ENCODE measurements at places on chromosomes 13 and 19.
A peak's percentile ranks its signal among the peaks of the same experiment; 100 is the strongest.

- no peak for DNase-seq
These were observed 8.3 kb downstream of the TRPM4 start for GRCh38 chr19:49165865-49166301.

DNA sequence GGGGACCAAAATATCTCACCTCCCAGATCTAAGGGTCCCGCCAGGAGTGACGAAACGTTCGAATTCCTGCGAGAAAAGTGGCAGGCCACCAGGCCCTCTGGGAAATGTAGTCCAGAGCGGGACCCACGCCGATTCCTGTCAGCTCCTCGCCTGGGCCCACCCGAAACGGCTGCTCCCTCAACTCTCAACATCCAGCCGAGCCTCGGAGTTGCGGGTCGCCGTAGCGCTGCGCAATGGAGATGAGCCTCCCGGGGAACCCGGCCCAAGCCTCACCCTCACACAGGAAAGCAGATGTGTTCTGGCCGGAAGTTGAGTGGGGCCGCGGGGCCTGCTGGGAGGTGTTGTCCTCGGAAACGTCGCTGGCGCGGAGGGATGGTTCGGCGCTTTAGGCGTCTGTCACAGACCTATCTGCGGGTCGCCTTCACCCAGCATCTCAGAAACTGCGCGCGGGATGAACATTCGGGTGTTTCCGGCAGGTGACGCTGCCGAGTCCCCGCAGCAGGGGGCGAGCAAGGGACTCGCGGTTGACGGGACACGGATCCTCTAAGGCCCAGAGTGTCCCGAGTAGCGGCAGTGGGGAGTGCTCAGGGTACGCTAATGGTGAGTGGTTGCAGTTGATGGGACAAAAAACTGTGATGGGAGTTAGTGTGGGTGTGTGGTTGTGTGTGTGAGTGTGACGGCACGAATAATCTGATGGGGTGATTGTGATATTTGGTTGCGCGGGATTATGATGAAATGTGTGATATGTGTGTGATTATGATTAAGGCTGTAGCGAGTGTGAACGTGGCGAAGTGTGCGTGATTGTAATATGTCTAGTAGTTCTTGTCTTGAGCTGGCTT, at the start of the genes ZNF568 and ZNF829:
ZNF568 (plus strand) TSS at position 341 of the 839 bp plus-strand sequence. CDS start 6,439 bp downstream, outside the sequence.
ZNF829 (minus strand) TSS at position 300 of the 839 bp plus-strand sequence. CDS start 1,124 bp downstream, outside the sequence.
- peak; percentile 81 for DNase-seq

DNA sequence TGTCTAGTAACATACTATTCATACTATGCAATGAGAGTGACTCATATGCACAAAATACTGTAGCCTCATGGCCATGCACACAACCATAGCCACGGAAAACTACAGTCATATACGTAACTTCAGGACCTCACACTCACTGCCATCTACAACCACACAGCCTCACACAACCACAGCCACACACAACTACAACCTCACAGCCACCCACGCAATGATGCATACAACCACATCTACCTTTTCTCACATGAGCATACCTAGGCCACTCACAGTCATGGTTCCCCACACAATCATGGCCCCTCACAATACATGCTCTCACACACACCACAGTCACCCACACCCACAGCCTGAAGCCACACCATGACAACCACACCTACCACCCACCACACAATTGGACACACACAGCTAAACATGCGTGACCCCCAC, 8.7 kb upstream of the TNFSF14 start:
- DNase-seq = no peak

DNA sequence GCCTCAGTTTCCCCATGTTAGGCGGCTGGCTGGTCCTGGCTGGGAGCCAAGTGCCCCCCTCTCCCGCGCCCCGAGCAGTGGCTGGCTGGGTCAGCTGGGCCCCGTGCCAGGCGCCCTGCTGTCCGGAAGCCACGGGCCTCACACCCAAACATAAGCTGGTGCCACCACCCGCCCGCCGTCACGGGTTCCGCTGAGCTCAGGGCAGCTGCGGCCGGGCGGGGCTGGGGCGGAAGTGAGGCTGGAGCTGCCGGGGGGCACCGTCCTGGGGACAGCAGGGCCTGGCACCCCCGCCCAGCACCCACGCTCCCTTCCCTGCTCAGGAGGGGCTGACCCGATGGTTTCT, 19.3 kb downstream of the HCN2 start:
- DNase-seq = no peak

- DNase-seq = no peak
These were observed 97.2 kb upstream of the ZNF536 start for GRCh38 chr19:30274987-30275386.

- DNase-seq = no peak
These were observed 5.0 kb downstream of the ZSCAN5A start for GRCh38 chr19:56309511-56310185.

DNA sequence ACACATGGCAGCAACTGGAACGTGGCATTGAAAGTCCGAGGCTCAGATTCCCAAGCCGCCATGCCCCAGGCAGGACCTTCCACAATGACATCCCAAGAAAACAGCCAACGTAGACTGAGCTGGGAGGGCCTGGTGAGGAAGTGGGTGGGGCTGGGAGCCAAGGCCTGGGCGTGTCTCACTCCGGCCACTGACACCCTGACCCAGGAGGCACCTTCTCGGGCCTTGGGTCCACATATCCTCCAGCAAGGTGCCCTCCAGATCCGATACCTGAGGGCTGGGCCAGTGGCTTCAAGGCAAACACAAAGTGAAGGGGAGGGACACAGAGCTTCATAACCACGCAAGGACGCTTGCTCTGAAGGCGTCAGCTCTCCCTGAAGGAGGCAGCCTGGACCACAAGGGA, 43.0 kb downstream of the RAB20 start:
- no peak for DNase-seq

GRCh38 chr19:56109226-56109625, 11.9 kb downstream of the ZNF787 start:
- DNase-seq = no peak

DNA sequence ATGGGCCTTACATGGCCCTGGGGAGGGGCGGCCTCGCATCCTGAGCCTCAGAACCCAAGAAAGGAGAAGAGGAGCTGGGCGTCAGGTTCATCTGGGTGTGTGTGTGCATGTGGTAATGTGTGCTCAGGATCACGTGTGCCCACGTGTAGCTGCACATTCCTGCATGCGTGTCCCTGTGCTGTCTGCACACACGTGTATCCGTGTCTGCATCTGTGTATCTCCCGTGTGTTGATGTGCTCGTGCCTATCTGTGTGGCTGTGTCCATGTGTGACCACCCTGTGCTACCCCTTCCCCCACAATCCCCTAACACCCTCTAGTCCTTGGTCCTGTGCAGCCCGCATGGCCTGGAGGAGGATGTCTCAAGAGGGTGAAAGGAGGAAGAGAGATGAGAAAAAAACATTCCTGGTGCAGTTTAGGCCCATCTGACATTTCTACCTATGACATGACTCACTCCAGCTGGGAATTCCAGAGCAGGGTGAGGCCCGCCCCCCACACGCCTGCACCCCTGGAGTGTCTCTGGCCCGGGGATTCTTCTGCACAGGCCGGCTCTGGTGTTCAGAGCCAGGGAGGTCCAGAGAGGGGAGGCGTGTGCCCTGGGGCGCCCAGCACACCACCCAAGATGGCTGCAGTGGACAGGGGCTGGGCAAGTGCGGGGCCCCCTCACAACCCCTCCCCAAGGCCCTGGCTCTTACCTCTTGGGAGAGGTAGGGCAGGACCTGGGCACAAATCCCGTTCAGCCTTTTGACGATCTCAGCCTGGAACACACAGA, 7.1 kb downstream of the TLE5 start:
- DNase-seq = no peak

DNA sequence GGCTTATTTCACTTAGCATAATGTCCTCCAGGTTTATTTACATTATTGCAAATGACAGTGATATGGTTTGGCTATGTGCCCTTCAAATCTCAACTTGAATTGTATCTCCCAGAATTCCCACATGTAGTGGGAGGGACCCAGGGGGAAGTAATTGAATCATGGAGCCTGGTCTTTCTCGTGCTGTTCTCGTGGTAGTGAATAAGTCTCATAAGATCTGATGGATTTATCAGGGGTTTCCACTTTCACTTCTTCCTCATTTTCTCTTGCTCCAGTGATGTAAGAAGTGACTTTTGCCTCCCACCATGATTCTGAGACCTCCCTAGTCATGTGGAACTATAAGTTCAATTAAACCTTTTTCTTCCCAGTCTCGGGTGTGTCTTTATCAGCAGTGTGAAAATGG, 109.6 kb downstream of the VWA8 start:
- no peak for DNase-seq

DNA sequence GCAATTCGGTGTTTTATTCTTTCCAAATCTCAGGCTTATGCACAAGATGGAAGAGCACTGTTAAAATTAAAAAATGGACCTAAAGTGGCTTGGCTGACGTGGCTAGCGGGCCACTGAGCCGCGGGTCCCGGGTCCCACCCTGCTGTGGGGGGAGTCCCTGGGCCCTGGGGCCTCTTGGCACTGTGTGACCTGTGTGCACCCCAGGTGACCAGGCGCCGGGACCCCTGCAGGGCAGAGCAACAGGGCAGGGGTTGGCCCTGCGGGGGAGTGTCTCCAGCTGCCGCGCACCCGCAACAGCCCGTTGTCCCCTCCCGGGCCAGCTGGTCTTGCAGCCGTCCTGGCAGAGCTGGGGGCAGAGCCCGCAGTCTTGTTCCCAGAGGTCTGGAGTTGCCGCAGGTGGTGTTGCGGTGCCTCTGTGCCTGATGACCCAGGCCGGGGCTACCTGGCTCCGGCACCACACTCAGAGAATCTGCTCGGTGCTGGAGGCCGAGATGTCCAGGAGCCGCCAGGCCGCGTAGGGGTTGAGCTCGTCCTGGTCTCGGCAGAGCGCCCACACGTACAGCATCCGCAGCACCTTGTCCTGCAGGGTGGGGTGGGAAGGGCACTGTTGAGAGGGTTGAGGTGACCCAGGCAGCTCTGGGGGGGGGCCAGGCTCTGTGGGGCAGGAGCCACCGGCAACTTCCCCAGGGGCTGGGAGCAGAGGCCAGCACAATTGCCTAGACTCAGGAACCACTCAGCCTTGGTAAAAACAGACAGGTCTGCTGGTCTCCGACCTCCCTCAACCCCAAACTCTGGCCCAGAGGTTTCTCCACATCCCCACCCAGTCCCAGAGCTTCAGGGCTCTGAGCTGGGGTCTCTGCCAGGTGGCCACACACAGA, 1.0 kb upstream of the CTXN1 start:
- DNase-seq = no peak

- DNase-seq = no peak
These were observed 1.4 kb upstream of the RCBTB1 start for GRCh38 chr13:49586717-49587116.

DNA sequence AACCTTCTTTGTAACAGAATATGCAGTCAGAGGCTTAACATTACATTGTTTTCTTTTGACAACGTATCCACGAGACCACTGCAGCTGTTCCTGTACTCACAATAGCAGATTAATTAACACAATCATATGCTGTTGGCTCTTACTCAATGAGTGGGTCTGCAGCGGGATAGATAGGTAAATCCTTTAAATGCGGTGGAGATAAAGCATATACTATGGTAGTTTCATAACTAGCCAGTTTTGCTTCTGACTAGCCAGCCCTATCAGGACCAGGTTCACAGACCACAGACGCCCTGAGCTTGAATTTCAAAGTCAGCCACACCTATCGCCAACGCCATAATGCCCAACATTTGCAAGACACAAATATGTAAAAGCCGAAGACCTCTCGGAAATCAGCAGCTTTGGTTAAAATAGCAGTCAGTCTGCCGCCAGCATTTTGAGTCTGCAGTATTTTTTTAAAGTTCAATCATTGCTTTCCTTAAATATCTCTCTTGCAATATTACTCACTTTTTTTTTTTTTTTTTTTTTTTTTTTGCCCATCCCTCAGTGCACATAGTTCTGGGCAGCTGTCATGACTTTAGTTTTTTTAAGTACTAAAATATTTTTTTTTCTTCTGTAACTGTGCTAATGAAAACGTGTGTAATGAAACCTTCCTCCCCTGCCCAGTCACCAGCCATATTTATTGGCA, 120.5 kb downstream of the ZNF536 start:
- DNase-seq = no peak

DNA sequence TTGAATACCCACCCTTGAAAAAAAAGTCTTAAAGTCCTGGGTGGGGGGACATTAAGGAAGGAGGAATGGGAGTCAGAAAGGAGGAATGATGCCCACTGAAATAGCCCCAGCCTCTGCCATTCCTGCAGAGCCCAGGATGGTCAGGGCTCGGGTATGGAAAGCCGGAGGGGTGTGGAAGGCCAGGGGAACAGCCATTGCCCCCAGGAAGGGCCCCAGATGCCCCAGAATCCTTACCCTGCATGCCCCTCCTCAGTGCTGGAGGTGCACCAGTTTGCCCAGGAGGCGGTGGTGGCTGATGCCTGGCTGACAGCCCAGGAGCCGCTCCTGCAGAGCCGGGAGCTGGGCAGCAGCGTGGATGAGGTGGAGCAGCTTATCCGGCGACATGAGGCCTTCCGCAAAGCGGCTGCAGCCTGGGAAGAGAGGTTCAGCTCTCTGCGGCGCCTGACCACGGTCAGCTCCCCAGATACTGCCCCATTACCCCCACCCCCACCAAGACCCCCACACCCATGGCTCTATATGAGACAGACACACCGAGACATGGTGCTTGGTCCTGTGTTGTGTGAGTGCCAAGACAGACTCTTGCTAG, 10.7 kb upstream of the SHKBP1 start:
- DNase-seq = no peak

DNA sequence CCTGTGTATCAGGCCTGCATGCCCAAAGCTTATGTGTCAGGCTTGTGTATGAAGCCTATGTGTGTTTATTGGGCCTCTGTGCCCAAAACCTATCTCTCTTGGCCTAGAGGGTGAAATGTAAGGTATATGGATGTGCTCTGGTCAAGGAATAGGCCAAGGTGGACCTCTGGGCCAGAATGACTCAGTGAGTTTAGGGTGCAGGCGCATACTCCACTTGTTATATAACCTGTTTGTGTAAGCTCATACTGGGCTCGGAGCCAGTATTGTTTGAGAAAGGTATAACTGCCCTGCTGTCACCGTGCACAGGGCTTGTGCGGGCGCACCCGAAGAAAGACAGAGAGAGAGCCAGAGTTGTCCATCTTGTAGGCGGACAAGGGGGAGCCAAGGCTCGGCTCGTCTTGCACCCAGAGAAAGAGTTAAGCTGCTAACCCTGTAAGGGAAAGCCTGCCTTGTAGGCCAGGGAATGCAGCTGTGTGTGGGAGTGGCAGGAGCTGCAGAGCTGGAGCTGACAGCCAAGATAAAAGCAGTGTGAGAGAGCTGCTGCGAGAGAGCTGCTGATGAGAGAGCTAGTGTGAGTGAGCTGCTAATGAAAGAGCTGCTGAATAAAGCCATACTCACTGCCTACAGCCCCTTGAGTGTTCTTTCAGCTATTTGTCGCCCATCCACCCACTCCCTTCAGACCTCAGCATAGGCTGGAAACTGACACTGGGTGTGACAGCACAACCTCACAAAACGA, 43.4 kb upstream of the N4BP2L1 start:
- no peak for DNase-seq

- DNase-seq = no peak
These were observed 332.1 kb downstream of the UQCRFS1 start for GRCh38 chr19:28880735-28881401.

- no peak for DNase-seq
These were observed 2513.2 kb downstream of the PCDH9 start for GRCh38 chr13:64716936-64717335.
